WTC11 (cell line): ENCODE measurements at places on chromosomes 4 and X. TPM values are rescaled to one million over a fixed set of nuclear protein-coding genes. Genes with fewer than 3 reads are reported as not detected.

Gene CLTRN
- total RNA-seq, result 1.4 to 2.2 TPM (median 2.2 TPM) in 3 replicates

DNA sequence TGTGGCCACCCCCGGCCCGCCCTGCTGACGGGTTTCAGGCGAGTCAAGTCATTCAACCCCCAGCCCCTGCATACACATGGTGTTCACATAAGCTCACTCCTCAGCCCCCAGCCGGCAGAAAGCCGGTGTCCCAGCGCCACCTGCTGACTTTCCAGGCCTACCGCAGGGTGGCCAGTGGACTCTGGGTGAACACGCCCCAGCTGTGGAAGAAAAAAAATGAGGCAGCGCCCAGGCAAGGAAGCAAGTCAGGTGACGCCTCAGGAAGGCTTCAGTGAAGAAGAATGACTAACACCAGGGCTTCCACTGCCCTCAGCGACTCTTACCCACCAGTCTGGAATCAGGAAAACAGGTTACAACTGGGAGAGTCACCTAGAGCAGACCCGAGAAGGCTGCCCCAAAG is 15.8 kb downstream of the BCAP31 start:
- H3K4me3 ChIP-seq, result no peak overlapping the region
- H3K27ac ChIP-seq, result no peak overlapping the region
- H3K27me3 ChIP-seq, result no peaks in the 10 kb centered on the region
- peak; percentile 73 for DNase-seq
- 0 out of 2 replicates have a peak, but pooled peaks cover 3% of the 10 kb centered on the region for H3K4me1 ChIP-seq
- H3K36me3 ChIP-seq, result peaks cover 12% of the 10 kb centered on the region; the same call in 1 of the 2 replicates

GRCh38 chr4:153816542-153816941 is 27.7 kb upstream of the SFRP2 start:
- H3K4me3 ChIP-seq, result no peak overlapping the region
- peaks cover 31% of the 10 kb centered on the region for H3K4me1 ChIP-seq
- H3K27me3 ChIP-seq, result no peaks in the 10 kb centered on the region; the same call in 1 of the 2 replicates
- no peak for DNase-seq

GRCh38 chrX:31136144-31136611 is 64.3 kb upstream of the FTHL17 start:
- DNase-seq, result no peak
- H3K36me3 ChIP-seq, result peaks cover 16% of the 10 kb centered on the region
- peaks cover 14% of the 10 kb centered on the region for H3K4me1 ChIP-seq
- peak overlapping the region; percentile 72 for H3K27ac ChIP-seq
